Activated T-cell treated with anti-CD3 and anti-CD28 coated beads, Interleukin-2, amount 50 U/mL, for 1 hour (primary cell): ENCODE measurements at places on chromosomes 4 and X.

GRCh38 chr4:141132072-141132708, 1.1 kb downstream of the RNF150 start:
- DNase-seq, result no peak

GRCh38 chr4:55396308-55397125, 760 bp downstream of the TMEM165 start:
- DNase-seq, result peak; percentile 48

DNA sequence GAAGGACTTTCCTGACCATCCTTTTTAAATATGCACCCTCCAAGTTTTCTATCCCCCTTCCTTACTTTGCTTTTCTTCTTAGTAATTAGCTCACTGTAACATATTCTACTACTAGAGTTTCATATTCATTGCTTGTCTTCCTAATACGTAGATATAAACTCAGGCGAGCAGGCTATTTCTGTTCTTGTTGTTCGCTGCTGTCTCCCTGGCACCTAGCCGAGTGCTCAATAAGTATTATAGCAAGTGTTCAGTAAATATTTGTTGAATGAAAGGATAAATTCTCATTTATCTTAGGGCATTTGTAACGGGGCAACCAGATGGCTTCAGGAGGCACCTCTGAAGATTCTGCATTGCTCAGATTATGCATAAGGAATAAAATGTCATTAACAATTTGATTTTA, 6.8 kb upstream of the RHOH start:
- no peak for DNase-seq

GRCh38 chr4:71400810-71401209, 62.0 kb downstream of the SLC4A4 start:
- DNase-seq, result no peak

GRCh38 chrX:43500246-43500645, 155.9 kb upstream of the MAOA start:
- no peak for DNase-seq

- DNase-seq, result no peak
Measured at GRCh38 chrX:107626916-107627315, 1.4 kb upstream of the PRPS1 start.

- DNase-seq, result no peak
Measured at GRCh38 chr4:91222014-91222413, 1081.8 kb upstream of the GRID2 start.

DNA sequence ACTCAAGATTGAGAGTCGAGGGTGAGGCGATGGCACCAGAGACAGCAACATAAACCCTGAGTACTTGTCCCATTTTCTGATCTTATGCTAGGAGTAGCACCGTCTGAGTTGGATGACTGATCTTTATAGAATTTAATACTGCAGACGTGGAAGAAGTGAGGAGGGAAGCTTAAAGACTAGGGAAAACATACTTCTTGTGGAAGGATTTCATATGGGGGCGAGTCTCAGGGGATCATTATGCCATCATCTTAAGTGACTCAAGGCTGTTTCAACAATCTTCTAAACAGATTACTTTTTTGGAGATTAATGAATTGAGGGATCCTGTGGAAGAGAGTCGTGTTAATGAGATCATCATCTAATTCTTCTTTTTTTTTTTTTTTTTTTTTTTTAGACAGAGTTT, 17.2 kb upstream of the FAT1 start:
- DNase-seq, result no peak

- no peak for DNase-seq
Measured at GRCh38 chr4:163165217-163166017, 1.3 kb downstream of the NAF1 start.

DNA sequence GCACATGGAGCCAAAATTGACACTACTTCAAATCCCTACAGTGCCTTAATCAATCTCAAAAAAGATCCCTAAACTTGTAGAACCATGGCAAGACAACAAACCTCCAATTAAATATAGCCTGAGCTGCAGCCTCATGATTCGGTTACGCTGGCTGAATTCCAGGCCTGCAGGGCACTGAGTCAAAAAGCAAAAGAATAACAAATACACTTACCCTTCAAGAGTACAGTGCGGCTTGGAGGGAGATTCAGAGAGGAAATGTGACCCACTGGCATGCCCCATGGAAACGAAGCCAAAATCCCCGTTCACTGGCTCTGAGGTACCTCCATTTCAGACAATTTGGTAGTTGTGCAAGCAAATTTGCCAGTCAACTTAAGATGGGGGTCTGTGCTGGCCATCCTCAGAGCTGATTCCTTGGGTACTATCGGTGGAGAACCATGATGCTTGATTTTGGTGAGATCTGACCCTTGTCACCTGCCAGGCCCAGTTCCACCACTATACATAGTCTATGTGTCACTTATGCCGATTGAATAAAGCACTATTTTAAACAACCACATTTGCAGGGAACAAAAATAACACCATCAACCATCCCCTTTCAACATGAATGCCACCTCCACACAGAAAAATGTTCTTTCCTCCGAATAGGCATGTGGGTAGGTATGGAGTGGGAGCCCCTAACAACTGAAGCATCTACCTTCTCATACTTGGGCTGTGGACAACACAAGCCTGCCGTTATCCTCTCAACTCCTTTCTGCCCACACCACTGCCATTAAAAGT, 2.1 kb downstream of the C4orf54 start:
- no peak for DNase-seq

DNA sequence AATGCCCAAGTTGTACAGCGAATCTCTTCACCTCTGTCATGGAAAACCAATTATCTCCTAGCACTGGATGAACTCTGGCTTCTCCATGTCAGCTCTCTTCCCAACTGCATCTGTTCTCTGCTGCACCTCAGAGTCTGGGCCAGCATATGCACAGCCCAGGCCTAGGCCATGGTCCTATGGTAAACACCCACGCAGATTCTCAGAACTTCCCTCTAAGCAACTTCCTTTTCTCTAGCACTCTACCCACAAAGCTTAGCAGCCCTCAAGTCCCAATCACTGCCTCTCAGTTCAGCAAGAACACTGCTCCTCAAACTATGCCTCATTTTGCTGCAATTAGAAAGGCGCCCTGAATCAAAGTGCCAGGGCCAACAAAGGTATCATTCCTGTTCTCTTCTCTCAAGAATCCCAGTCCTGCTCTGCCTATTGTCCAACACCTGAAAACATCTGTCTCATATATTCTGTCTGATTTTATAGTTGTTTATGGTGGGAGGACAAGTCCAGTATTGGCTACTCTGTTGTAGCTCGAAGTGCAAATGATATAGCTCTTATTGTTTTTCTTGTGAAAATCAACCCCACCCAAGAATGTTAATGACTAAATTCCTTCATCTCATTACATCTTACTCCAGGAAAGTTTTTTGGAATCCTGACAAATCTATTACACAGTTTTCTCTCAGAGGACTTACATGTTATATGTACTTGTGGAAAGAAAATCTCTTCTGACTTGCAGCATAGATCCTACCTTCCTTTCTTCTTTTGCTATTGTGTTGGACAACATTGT, 85.4 kb downstream of the DCHS2 start:
- DNase-seq, result no peak

GRCh38 chr4:38283724-38284123, 323.5 kb downstream of the PTTG2 start:
- no peak for DNase-seq

DNA sequence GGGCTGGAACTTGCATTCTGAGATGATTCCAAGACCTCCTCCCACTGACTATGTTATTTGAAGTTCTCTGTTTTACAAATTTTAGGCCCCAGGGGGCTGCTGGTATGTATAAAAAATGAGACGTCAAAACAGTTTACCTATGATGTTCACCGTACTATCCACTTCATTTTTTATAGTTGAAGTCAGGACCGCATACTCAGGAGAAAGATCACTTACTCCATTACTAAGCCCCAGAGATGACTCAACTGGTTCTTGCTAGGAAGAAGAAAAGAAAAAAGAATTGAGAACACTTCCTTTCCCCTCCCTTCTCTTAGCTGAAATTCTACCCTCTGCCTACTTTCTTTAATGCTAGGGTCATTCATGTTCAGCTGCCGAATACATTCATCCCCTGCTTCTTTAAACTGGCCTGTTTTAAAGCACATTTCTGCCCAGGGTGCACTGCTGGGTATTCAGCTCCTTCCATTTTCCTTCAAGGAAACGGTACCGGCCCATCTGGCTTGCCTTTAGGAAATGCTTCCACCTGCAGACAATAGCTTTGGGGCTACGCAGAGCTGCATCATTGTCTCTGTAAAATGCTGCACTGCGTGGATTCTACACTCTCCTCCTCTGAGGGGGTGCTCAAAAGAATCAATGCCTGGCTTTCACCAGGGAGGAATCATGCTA, 66.2 kb downstream of the IRF2 start:
- no peak for DNase-seq

DNA sequence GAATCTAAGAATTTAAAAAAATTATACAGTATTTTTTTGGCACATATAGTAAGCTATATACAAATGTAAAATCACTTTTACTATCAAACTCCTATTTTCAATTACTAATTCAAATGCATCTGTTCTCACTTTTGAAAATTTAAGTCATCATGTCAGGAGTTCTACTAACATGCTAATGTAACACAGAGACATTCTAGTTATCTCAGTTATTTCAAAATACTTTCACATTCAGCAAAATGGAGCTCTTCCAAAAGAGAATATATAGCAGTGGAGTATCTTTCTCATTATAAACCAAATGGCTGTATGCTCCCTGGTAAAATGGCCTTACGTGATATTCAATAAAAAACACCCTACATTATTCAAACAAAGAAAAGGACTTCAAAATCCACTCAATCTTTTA, 42.3 kb downstream of the RFC1 start:
- no peak for DNase-seq

DNA sequence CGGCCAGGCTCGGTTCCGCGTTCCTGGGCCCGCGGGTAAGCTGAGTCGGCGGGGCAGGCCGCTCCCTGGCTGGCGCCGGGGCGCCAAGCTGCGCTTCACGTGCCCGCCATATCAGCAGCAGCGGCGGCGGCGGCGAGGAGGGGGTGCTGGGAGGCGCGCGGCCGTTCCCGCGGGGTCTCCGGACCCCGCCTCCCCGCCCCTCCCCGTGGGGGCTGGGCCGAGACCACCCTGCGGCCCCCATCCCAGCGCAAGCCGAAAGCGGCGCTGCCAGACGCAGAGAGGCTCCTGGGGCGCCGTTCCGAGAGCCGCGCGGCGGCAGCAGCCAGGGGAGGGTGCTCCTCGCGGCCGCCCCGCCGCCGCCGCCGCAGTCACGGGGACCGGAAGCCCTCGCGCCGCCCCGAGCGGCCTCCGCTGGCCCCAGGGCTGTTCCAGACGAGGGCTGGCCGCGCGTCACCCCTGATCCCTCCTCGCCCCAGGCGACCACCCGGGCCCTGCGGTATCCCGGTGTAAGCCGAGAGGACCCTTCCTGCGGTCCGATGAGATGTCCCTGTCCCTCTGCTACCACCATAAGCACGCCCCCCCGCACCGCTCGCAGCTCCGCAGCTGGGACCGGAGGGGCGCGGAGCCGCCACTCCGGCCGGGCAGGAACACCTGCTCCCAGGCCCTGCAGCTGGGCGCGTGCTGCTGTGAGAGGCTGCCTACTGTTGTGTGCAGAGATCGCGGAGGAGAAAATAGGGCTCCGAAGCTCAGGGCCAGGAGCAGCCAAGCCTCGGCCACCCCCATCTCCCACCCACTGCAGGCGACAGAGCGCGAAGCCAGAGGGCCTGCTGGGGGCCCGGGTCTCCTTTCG, 7.5 kb upstream of the BCOR start:
- DNase-seq, result peak; percentile 55

DNA sequence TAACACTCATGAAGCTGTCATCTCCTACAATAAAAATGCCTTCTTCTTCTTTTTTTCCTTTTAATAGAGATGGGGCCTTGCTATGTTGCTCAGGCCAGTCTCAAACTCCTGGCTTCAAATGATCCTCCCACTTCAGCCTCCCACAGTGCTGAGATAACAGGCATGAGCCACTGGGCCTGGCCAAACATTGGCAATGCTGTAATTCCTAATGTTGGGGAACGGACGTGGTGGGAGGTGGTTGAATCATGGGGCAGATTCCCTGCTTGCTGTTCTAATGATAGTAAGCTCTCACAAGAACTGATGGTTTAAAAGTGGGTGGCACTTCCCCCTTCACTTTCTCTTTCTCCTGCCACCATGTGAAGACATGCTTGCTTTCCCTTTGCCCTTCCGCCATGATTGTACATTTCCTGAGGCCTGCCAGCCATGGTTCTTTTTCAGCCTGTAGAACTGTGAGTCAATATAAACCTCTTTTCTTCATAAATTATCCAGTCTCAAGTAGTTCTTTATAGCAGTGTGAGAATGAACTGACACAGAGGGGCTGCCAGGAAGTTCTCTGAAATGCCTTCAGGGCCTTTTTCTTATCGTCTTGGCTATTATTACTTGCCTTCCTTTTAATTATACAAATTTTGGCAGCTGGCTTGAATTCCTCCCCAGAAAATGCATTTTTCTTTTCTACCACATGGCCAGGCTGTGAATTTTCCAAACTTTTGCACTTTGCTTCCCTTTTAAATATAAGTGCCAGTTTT, 93.0 kb downstream of the CENPC start:
- DNase-seq, result no peak

- DNase-seq, result no peak
Measured at GRCh38 chrX:82333575-82333974, 1131.7 kb downstream of the SH3BGRL start.

- DNase-seq, result no peak
Measured at GRCh38 chrX:21645886-21646285, 12.2 kb downstream of the KLHL34 start.

DNA sequence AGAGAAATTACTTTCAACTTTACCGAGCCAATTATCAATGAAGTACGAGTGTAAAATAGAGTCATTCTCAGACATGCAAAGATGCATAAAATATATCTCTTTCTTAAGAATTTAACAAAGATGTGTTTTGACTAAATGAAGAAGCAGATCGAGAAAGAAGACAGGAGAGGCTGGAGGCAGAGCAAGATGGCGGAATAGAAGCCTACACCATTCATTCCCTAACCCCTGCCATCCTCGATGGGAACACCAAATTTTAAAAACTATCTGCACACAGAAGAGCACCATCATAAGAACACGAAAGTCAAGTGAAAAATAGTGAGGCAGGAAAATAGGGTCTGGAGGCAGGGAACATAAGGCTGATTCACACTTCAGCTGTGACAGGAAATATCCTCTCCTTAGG, 35.0 kb downstream of the CCDC158 start:
- no peak for DNase-seq

- no peak for DNase-seq
Measured at GRCh38 chr4:132063829-132064228, 1085.3 kb upstream of the PCDH10 start.

DNA sequence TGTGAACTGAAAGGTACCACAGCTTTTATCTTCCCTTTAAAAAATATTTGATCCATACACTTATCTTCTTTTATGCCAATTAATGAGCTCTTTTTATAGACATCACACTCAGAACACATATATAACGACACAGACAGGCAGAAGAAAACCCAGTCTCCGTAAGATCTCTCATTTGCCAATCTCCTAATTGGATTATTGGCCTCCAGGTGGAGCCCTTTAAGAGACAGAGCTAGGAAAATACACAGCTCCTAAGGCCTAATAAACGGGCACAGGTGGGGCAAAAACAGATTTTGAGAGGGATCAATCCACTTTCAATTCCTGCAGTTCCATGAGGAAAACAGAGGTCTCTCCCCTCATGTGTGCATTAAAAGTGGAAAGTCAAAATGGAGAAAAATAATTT, 1495.4 kb downstream of the RPA4 start:
- no peak for DNase-seq

GRCh38 chrX:154113729-154114128, 16.2 kb upstream of the MECP2 start:
- no peak for DNase-seq

- no peak for DNase-seq
Measured at GRCh38 chrX:15321447-15321846, 6.0 kb upstream of the ASB11 start.

GRCh38 chr4:77927991-77928925, 65.6 kb downstream of the MRPL1 start:
- no peak for DNase-seq
